ENCODE measurements at places on chromosomes 6 and 20.

DNA sequence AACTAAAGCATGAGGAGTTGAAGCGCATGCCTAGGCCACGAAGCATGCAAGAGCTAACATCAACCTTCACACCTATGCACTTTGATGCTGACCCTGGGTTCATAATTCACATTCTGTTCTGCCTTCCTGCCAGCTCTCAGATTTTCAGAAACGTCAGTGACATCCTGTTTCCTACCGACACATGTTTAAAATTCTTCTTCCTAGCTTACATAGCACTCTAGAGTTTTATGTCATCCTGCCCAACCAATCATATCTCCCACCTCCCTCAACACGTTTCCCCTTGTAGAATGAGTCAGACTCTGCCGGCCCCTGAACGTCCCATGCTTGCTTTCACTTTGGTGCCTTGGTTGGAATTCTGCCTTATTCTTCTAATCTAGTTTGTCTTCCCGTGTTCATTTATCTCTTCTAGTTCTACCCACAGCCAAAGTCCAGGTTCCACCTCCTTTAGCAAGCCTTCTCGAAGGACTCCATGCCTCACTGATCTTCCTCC is 97.2 kb upstream of the MAP7 start:
- DNase-seq: peak; percentile 86

- DNase-seq: peak; percentile 94
These were observed 1.1 kb downstream of the SPTLC3 start for GRCh38 chr20:13009682-13010406.

GRCh38 chr6:42368181-42368580 is 83.5 kb downstream of the TRERF1 start:
- no peak for DNase-seq

DNA sequence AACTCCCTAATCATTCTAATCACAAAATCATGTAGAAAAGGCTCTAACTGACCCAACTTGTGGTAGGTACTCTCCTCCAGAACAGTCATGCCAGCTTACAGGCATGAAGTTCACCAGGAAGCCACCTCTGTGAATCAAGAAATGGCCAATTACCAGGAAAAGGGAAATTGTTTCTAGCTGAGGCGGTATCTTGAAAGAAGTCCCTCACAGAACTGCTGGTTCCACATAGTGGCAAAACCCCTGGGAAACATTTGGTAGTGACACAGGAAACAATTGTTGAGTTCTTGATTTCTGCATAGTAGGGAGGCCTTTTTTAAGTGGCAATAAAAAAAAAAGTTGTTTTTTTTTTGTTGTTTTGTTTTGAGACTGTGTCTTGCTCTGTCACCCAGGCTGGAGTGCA is 3.4 kb upstream of the ZHX3 start:
- DNase-seq: no peak

DNA sequence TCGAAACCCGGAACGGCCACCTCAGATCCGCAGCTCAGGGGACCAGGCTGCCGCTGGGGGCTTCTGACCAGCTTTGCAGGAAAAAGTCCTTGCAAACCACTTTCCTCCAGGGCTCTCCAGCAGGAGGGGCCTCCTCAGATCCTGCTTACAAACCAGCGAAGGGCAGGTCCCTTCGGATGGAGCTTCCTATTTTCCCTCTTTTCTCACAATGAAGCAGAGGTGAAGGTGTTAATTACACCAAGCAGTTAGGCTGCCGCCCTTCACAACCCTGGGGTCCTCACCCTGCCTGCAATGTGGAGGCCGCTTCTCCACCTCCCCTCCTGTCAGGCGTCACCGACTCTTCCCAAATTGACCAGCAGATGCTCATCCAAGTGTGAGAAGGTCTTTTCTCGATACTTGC is 5.7 kb downstream of the ARHGAP40 start:
- no peak for DNase-seq

- DNase-seq: no peak
These were observed 13.7 kb downstream of the RIPK1 start for GRCh38 chr6:3081960-3082359.

DNA sequence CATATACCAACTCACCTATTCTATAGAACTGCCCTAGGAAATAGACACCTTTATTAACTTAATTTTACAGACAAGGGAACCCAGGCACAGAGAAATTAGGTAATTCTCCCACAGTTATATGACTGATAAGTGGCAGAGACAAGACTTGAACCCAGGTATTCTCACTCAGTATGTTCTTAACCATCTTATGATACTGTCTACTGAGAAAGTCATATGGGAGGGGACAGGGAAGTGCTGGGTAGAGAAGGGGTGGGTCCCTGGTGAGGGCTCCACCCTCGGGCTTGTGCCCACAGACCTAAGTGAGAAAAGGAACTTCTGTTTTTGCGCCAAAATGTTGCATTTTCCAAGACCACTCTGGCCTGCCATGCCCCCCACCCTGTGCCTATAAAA is 123.5 kb downstream of the RNF144B start:
- no peak for DNase-seq

GRCh38 chr20:4869290-4870193 is 131.8 kb downstream of the SLC23A2 start:
- DNase-seq: no peak

DNA sequence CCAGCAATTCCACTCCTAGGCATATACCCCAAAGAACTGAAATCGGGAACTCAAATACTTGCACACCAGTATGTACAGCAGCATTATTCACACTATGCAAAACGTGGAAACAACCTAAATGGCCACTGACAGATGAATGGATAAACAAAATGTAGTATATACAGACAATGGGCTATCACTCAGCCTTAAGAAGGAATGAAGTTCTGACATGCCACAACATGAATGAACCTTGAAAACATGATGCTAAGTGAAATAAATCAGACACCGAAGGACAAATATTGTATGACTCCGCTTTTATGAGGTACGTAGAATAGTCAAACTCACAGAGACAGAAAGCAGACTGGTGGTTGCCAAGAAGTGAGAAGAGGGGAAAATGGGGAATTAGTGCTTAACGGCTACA is 59.1 kb upstream of the CCN6 start:
- DNase-seq: no peak

DNA sequence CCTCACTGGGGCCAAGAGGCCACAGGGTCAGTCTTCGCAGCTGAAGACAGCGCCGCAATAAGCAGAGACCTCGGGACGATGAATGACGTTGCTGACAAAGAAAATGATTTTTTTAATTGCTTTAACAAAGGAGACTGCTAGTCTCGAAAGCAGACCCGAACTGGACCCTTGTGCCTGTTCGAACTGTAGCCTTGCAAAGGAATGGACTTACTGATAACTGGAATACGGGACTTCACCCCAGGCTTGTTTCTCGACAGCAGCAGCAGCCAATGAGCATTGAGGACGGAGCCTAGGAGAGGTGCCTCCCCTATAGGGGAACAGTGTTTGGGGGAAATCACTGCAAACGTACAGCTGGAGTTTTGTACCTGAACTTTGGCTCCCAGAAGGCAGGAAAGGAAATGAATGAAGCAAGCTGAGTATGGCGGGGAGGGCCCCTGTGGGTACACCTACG is 1.3 kb upstream of the TAF4 start:
- peak; percentile 23 for DNase-seq

DNA sequence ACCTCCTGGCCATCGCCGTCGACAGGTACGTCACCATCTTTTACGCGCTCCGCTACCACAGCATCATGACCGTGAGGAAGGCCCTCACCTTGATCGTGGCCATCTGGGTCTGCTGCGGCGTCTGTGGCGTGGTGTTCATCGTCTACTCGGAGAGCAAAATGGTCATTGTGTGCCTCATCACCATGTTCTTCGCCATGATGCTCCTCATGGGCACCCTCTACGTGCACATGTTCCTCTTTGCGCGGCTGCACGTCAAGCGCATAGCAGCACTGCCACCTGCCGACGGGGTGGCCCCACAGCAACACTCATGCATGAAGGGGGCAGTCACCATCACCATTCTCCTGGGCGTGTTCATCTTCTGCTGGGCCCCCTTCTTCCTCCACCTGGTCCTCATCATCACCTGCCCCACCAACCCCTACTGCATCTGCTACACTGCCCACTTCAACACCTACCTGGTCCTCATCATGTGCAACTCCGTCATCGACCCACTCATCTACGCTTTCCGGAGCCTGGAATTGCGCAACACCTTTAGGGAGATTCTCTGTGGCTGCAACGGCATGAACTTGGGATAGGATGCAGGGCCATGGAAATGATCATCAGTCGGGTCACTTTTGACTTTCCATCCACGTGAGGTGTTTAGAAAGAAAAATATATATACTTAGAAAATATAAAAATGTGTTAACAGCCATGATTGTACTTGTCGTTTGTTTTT is 868 bp downstream of the MC3R start:
- peak; percentile 1 for DNase-seq

DNA sequence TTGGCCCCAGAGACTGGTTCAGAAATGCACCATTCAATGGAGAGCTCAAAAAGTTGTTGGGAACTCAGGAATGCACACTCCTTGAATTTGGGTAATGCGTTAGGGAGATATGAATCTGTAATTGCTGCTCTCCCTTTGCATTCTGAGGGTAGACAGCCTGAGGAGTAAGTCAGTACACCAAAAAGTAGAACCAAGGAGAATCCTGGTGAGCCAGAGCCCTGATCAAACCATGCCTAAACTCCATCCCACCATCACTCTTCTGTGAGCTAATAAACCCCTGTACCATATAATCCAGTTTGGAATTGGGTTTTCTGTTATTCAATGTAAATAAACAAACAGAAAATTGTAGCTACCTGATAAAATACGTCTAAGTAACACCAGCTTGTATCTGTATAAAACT is 90.2 kb downstream of the KIF16B start:
- no peak for DNase-seq

GRCh38 chr20:4342609-4343008 is 327.3 kb upstream of the RNF24 start:
- DNase-seq: no peak

DNA sequence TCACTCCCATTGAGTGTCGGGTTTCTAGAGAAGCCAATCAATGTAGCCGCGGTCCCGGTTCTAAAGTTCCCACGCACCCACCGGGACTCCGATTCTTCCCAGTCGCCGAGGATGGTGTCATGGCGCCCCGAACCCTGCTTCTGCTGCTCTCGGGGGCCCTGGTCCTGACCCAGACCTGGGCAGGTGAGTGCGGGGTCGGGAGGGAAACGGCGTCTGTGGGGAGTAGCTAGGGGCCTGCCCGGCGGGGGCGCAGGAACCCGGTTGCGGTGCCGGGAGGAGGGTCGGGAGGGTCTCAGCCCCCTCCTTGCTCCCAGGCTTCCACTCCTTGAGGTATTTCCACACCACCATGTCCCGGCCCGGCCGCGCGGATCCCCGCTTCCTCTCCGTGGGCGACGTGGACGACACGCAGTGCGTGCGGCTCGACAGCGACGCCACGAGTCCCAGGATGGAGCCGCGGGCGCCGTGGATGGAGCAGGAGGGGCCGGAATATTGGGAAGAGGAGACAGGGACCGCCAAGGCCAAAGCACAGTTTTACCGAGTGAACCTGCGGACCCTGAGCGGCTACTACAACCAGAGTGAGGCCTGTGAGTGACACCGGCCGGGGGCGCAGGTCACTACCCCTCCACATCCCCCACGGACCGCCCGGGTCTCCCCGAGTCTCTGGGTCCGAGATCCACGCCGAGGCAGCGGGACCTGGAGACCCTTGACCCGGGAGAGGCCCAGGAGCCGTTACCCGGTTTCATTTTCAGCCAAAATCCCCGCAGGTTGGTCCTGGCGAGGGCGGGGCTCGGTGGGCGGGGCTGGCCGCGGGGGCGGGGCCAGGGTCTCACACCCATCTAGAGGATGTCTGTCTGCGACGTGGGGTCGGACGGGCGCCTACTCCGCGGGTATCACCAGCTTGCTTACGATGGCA is 35.2 kb upstream of the HLA-G start:
- peak; percentile 3 for DNase-seq

DNA sequence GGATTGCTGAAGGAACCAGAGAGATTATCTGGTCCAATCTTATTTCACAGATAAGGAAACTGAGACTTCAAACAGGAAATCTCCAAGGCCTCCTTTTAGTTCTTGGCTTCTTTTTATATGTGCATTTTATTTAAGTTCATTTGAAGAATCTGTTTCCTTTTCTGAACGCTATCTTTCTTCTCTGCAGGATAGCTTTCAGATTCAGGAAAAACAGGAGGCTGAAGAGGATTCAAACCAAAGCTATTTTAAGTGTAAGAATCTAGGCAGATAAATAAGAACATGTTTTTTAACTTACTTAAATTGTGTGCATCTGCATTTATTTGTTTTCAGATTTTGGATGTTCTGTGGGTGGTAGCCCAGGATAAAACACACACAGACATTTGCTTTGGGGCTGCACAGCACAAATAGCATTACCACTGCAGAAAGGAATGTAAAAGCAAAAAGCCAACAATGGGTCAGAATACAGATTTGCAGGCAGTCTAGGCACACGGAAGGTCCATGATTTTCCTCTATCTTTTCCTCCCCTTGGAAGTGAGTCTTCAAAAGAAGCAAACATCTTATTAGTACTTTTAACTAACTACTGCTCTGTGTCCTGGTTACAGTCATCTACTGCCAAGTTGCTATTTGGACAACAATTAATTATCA is 188.8 kb upstream of the TBX18 start:
- DNase-seq: no peak

GRCh38 chr20:25288291-25289181 is 40.7 kb downstream of the PYGB start:
- no peak for DNase-seq

DNA sequence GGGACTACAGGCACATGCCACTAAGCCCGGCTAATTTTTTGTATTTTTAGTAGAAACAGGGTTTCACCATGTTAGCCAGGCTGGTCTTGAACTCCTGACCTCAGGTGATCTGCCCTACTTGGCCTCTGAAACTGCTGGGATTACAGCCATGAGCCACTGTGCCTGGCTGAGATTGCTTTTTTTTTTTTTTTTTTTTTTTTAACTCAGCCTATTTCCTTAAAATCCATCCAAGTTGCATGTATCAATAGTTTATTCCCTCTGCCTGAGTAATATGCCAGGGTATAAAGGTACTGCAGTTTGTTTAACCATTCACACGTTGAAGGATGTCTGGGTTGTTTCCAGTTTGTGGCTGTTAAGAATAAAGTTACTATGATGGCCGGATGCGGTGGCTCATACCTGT is 10.7 kb downstream of the SLX4IP start:
- no peak for DNase-seq

- DNase-seq: peak; percentile 90
These were observed 11.0 kb downstream of the TSPYL1 start for GRCh38 chr6:116268589-116269293.

DNA sequence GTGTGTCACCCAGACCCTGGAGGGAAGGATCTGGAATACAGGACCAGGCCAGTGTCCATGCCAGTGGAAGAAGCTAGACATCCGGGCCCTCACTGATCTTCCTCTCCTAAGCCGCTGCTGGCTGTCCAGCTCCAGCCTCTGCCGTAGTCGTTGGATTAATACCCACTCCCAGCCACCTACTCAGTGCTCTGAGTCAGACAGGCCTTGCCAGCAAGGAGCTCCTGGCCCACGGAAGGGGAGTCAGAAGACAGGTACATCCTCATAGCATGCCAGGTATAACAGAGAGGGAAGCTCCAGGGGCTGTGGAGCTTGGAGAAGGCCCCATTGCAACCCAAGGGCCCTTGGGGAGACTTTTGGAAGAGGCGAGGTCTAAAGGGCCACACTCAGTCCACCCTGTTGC is 49.0 kb downstream of the STK35 start:
- no peak for DNase-seq

GRCh38 chr6:147624946-147625515 is 116.5 kb downstream of the SAMD5 start:
- no peak for DNase-seq

- DNase-seq: peak; percentile 81
These were observed 92.8 kb downstream of the CLIC5 start for GRCh38 chr6:45922728-45923351.

Measured in fibroblast of upper back skin (primary cell).